WTC11 (cell line): ENCODE measurements at places on chromosomes 7 and 10. TPM values are rescaled to one million over a fixed set of nuclear protein-coding genes. Genes with fewer than 3 reads are reported as not detected.
A peak's percentile ranks its signal among the peaks of the same experiment; 100 is the strongest.

NME8 gene
- 1.0 to 2.3 TPM (median 1.5 TPM) in 3 replicates for total RNA-seq

GRCh38 chr10:78774999-78775711 is 293.6 kb upstream of the ZMIZ1 start:
- no peaks in the 10 kb centered on the region for H3K36me3 ChIP-seq
- H3K4me1 ChIP-seq: peaks cover 5% of the 10 kb centered on the region
- H3K27me3 ChIP-seq: no peaks in the 10 kb centered on the region
- H3K27ac ChIP-seq: no peak overlapping the region

- H3K4me3 ChIP-seq: no peak overlapping the region
- H3K27me3 ChIP-seq: no peaks in the 10 kb centered on the region; the same call in 1 of the 2 replicates
- DNase-seq: no peak
- H3K27ac ChIP-seq: no peak overlapping the region
These were observed 679.3 kb upstream of the IGFBP3 start for GRCh38 chr7:46600340-46600739.

DNA sequence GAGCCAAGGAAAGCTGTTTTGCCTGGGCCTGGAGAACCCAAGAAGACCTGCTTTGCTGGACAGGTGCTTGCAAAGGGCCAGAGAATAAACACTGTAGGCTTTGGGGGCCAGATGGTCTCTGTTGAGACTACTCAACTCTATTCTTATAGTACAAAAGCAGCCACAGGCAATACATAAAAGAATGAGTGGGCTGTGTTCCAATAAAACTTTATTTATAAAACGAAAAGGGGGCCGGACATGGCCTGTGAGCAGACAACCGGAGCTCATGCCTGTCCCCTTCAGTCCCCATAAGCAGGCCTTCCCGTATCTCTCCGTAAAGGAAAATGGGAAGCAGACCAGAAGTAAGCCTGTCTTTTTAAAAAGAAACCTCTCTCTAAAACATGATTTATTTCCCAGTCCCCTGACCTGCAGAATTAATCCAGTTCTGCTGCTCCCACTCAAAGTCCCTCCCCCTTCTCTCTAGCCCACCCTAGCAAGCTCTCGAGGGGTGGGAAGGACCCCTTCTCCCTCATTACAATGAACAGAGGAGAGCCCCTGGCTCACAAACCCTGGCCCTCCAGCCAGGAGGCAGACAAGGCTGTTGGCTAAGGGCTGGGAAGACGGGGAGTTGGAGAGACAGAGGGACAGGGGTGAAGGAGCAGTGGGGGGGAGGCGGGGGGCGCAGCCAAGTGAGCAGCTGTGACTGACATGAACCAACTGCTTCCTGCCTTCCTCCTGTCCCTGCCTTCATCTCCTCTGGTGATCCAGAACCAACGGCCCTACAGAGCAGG is 177.8 kb downstream of the NEURL1 start:
- peaks cover 34% of the 10 kb centered on the region for H3K4me1 ChIP-seq
- no peak overlapping the region for H3K4me3 ChIP-seq
- H3K27me3 ChIP-seq: no peaks in the 10 kb centered on the region
- H3K36me3 ChIP-seq: no peaks in the 10 kb centered on the region

DNA sequence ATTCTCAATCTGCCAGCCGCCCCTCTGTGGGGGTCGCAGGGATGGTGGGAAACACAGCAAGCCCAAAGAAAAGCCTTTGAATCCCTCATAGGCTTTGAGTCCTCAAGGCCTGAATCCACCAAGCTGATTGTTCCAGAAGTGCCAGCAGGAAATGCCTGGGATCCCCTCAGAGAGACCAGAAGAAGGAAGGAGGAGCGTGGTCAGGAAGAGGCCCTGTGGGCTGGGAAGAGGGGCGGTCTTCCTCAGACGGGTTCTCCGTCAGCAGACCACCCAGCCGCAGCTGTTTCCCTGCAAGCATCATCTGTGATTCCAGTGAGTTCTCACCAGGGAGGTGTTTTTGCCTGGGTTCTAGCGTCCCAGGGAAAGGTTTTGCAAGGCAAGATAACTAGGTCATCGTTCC is 190.0 kb upstream of the KLF6 start:
- no peak for DNase-seq
- H3K27me3 ChIP-seq: no peaks in the 10 kb centered on the region
- H3K4me1 ChIP-seq: peaks cover 8% of the 10 kb centered on the region; the same call in 1 of the 2 replicates
- H3K4me3 ChIP-seq: no peak overlapping the region

- no peaks in the 10 kb centered on the region for H3K36me3 ChIP-seq
- no peaks in the 10 kb centered on the region for H3K27me3 ChIP-seq
- no peak for DNase-seq
- no peak overlapping the region for H3K27ac ChIP-seq
- peaks cover 6% of the 10 kb centered on the region for H3K4me1 ChIP-seq
These were observed 436.2 kb upstream of the IGFBP3 start for GRCh38 chr7:46357290-46357689.

DNA sequence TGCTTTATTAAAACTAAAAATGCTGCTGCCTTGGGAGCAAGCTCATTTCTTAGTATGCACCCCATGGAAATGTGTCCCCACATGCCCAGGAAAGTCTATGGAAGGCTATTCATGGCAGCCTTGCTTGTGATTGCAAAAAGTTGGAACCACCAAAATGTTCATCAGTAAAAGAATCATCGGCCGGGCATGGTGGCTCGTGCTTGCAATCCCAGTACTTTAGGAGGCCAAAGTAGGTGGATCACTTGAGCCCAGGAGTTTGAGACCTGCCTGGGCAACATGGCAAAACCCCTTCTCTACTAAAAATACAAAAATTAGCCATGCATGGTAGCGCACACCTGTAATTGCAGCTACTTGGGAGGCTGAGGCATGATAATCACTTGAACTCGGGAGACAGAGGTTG is 79.8 kb downstream of the ARHGAP22 start:
- peak overlapping the region; percentile 56 for H3K4me3 ChIP-seq
- DNase-seq: no peak

HOXA11 gene
- total RNA-seq: not detected in 3 replicates

DNA sequence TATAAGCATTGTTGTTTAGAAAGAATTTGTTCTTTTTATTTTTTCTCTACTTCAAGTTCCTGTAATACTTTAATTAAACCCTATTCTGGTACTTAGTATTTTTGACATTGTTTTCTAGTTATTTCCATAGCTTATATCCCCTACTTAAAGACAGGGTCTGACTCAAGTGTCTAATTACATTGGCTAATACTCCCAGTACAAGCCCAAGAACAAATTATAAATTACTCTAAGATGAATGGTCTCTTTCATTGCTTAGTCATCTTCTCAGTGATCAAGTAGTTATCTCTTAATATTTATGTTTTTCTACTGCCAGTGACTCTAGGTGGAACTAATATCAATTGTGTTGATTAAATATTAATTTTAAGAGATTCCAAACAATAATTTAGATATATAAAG is 21.6 kb downstream of the AHR start:
- no peaks in the 10 kb centered on the region for H3K36me3 ChIP-seq
- no peak overlapping the region for H3K27ac ChIP-seq
- H3K27me3 ChIP-seq: no peaks in the 10 kb centered on the region
- DNase-seq: no peak

DNA sequence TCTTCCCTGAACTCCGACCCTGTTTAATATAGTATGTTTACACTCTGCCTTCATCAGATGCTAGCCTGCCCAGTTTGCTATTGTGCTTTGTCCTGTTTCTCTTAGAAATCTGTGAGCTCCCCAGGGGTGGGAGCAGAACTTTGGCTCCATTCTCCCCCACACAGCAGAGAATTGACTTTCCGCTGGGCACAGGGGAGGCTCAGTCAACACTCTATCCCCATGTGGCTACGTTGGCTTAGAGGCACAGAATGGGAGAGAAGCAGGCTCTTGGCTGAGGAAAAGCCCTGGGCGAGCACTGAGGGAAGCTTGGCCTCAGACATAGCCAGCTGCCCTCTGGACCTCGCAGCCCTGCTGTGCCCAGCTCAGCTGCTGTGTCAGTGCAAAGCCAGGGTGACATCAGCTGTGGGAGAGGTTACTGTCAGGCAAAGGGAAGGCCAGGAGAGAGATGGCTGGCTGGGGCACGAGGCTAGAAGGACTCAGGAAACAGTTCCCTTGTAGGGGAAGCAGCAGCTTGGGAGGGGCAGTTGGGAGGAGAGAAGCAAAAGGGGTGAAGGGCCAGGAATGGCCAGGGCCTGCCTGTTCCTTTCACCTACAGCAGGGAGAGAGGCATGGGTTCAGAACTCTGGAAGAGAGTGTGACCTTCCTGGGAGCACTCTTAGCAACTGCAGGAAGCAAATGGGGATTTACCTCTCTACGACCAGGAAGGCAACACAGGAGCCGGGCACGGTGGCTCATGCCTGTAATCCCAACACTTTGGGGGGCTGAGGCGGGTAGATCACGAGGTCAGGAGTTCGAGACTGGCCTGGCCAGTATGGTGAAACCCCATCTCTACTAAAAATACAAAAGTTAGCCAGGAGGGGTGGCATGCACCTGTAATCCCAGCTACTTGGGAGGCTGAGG is 5.8 kb upstream of the SCD start:
- no peak overlapping the region for H3K4me3 ChIP-seq
- H3K36me3 ChIP-seq: no peaks in the 10 kb centered on the region
- no peak for DNase-seq
- no peaks in the 10 kb centered on the region; the same call in 1 of the 2 replicates for H3K27me3 ChIP-seq
- H3K4me1 ChIP-seq: peaks cover 44% of the 10 kb centered on the region

OLAH gene
- not detected in 3 replicates for total RNA-seq

DNA sequence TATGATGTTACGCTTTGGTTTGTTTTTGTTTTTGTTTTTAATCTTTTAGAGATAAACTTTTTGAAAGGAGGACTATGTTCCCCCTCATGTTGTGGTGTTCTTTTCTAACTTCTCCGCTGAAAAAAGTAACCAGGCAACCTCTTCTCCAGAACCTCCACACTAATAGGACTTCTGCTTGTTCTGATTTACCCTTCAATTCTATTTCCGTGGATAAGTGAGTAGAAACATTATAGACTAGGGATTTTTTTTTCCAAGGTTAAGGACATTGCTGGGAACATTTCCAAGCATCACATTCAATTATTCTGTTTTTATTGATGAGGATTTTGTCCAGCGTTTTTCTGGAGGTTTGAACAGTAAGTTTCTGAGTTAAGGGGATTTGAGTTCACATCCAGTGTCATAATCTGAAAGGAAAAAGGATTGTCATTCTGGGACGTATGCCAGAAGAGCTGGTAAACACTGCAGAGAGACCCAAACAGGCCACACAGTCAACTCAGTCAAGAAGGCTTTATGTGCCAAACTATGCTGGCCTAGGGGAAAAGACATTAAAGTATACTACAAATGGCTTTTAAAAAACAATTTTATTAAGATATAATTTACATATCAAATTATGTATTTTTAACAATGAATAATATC is 28.3 kb upstream of the RALA start:
- H3K4me3 ChIP-seq: no peak overlapping the region
- no peak for DNase-seq
- H3K27ac ChIP-seq: no peak overlapping the region
- H3K27me3 ChIP-seq: no peaks in the 10 kb centered on the region; the same call in 1 of the 2 replicates

GRCh38 chr7:86645225-86645608 is 1.5 kb downstream of the GRM3 start:
- peak; percentile 17 for DNase-seq
- peaks cover 23% of the 10 kb centered on the region for H3K4me1 ChIP-seq
- H3K27ac ChIP-seq: no peak overlapping the region
- H3K4me3 ChIP-seq: peak overlapping the region; percentile 84

GRCh38 chr10:98433881-98434732 is 12.6 kb downstream of the HPS1 start:
- H3K36me3 ChIP-seq: peaks cover 79% of the 10 kb centered on the region
- H3K4me1 ChIP-seq: peaks cover 10% of the 10 kb centered on the region
- no peak for DNase-seq
- no peaks in the 10 kb centered on the region for H3K27me3 ChIP-seq
- no peak overlapping the region for H3K4me3 ChIP-seq

DNA sequence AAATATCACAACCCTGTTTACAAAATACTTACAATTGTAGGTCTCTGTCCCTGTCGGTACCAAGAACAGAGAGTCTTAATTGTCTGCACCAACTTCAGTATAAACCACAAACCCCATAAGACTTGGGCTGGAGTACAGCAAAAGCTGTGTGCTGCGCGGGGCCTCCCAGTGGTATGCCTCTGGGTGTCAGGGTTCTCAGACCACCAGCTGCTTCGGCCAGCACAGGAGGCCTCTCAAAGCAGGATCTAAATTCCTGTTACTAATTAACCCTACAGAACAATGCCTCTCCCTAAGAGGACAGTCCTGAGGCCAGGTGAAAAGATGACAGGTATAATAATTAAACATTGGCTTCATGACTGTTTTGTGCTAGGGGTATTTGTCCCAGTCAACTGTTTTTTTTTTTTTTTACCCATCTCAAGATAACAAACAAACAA is 957 bp upstream of the SVIL start:
- peaks cover 20% of the 10 kb centered on the region for H3K36me3 ChIP-seq
- no peaks in the 10 kb centered on the region for H3K27me3 ChIP-seq
- peak overlapping the region; percentile 90 for H3K27ac ChIP-seq
- DNase-seq: peak; percentile 43
- peaks cover 48% of the 10 kb centered on the region for H3K4me1 ChIP-seq
- peak overlapping the region; percentile 34; the same call in 1 of the 2 replicates for H3K4me3 ChIP-seq

DNA sequence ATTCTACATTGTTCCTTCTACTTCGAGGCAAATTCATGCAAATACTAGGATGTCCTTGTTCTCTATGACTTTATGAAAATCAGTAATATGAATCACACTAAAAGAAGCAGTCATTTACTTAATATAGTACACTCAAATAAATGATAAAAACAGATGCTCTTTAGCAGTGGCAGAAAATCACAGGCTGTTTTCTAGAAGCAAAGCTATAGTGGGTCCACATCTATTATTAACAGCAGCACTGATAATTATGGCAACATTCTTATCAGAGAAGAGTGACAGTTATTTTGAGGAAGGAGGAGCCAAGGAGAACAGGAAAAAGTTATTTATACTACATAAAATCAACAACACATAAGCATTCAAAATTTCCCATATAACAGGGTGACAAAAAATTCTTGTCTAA is 16.5 kb downstream of the KIF5B start:
- H3K4me1 ChIP-seq: peaks cover 10% of the 10 kb centered on the region
- H3K27ac ChIP-seq: no peak overlapping the region
- no peaks in the 10 kb centered on the region for H3K27me3 ChIP-seq
- DNase-seq: no peak
- no peak overlapping the region for H3K4me3 ChIP-seq
- peaks cover 70% of the 10 kb centered on the region for H3K36me3 ChIP-seq

GRCh38 chr7:31796375-31796774 is 109.4 kb downstream of the PPP1R17 start:
- H3K4me3 ChIP-seq: no peak overlapping the region
- H3K36me3 ChIP-seq: no peaks in the 10 kb centered on the region
- peaks cover 61% of the 10 kb centered on the region for H3K27me3 ChIP-seq

CHN2 gene
- 5.0 to 6.6 TPM (median 5.9 TPM) in 3 replicates for total RNA-seq

CDC14C gene
- total RNA-seq: 0.07 TPM in 1 of 3 replicates, not detected in the others
